ENCODE measurements at places on chromosomes 6 and 20.

- no peak for DNase-seq
These were observed 20.1 kb downstream of the IGF2R start for GRCh38 chr6:159988983-159989454.

DNA sequence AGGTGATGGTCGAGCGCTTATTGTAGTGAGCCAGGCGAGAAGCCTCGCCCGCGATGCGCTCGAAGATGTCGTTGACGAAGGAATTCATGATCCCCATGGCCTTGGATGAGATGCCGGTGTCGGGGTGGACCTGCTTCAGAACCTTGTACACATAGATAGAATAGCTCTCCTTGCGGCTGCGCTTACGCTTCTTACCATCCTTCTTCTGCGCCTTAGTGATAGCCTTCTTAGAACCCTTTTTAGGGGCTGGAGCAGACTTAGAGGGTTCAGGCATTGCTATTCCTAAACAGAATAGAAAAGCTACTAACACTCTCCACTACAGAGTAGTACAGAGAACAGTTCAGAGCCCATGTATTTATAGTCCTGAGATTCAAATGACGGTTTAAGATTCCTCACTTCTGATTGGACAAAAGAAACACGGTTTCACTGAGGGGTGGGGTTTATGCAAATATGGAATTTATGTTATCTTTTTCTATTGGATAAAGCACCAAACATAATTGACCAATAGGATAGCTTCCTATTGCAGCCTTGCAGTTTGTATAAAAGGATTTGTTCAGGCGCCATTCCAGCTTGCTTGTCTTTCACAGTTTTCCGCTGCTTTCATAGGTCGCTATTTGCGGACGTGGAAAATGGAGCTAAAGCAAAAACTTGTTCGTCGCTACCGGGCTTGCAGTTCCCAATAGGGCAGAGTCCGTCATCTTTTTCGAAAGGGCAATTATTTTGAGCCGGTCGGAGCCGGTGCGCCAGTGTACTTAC lies 43.7 kb upstream of the HFE start:
- DNase-seq = peak; percentile 56

DNA sequence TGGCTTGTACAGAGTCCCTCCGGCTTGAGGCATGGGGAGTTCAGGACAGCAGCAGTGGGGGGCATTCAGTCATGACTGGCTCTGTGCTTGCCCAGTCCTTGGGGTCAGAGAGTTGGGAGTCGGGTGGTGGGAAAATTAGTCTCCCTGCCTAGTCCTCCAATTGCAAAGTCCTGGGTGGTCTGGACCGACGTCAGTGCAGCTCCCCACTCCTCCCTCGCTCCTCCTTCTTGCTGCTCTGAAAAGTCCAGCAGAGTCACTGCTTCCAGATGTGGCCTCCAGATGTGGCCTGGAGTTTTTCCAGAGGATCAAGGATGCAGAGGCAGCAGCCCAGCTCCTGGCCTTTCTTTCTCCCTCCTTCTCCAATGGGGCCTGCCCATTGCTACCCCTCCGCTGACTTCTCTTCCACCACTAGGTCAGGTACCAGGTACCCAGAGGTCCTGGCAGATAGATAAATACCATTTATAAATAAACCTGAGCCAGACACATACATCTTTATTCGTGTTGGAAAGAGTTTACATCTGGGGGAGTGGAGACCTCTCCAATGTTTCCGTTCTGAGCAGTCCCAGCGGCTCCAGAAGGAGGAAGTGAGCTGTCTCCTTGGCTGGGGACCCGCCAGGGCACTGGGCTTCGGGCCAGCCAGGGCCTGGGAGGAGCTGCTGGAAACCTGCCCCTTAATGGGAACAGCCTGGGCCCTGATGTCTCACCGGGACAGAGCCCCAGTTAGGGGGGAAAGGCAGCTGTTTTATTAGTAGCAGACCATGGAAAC lies 49.0 kb upstream of the RNF24 start:
- no peak for DNase-seq

GRCh38 chr6:63245909-63246308 lies 34.6 kb downstream of the FKBP1C start:
- DNase-seq = no peak

DNA sequence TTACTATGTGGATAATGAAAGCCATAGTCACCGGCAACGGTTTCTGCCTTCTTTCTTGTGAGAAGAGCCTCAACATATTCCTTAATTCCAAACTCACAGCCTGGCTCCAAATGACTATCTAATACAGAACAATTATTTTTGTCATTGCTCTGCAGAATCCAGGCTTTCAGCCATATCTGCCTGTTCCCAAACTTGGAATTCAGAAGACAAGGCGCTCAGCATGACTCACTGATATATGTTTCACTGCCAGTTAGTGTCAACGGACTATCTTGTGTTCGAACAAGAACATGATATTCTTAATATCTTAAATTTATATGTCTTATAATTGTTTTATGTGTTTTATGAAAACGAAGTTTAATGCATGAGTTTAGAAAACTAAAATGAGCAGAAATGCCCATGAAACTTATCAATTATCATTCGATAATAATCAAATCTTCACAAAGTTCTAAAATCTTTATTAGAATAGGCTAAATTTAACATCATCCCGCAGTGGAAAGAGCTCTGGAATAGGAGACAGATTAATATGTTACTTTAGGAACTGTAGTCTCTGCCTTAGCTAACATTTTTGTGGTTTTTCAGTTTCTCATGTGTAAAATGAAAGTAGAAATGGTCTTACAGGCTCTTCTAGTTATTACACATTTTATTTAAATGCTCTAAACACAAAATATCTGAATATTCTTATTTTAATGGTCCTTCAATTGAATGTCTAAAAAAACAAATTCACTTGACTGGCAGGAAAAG lies 669.3 kb upstream of the GJE1 start:
- DNase-seq = no peak

- no peak for DNase-seq
These were observed 19.6 kb upstream of the PIM1 start for GRCh38 chr6:37150314-37150713.

DNA sequence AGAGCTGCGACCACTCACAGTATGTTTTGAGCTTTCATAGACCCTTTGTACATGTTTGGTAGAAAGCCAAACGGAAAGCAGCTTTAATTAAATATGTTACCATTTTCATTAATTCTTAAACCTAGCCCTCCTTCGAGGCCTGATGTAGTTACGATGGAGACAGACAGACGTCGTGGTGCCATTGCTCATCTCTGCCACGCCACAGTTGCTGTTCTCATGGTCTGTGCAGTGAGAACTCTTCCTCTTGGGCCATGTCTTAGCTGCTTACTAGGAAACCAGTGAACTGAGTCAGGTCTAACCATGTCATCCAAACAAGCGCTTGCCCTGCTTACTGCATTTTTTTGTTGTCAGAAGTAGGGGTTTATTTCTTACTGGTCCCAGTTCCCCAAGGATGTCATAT lies 62.8 kb downstream of the SNX9 start:
- DNase-seq = no peak

DNA sequence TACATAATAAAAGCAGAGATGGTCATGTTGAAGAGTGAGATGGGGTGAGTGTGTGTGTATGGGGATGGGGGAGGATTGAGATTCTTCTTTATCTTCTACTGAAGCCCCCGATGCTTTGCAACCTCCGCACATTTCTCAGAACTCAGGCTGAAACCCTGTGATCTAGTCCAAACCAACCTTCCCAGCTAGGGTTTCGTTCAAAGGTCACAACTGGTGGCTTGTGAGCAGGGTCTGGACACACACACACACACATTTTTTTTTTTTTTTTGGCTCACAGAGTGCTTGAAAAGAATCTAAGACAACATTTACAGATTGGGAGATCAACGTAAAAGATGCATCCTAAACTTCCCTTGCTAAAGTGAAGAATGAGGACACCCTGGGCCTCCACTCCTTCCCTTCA lies 225.0 kb upstream of the AGPAT4 start:
- DNase-seq = no peak

Data from SW480 (cell line).